ENCODE measurements at places on chromosomes 13 and 19.

- no peak for DNase-seq
Measured at GRCh38 chr13:40338217-40338616, 328.2 kb downstream of the FOXO1 start.

GRCh38 chr13:96181911-96182310 lies 92.0 kb downstream of the HS6ST3 start:
- DNase-seq = no peak

- DNase-seq = no peak
Measured at GRCh38 chr13:24134757-24135156, 25.8 kb upstream of the SPATA13 start.

DNA sequence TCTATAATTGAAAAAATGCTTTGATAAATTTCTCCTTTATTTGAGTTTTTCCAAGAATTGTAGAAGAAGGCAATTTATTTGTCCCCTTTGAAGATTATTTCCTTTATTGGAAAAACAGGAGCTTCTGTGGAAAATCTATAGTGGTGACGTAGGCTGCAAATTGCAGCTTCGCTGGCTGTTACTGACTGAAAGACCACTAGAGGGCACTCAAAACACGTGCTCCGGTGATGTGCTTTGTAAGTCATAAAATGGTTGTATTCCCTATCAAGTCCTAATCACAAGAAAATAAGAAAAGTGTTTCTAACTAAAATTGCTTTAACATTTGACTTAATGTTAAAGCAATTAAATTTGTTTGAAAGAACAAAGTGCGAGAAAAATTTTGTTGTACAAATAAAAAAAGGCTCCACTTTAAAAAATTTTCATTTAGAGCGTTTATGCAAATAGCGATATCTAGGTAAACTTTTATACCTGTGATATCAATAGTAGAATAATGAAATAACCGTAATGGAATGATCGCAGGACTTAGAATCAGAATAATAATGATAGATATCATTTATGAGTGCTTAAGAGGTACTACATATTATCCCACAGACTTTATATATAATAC lies 638.2 kb upstream of the SPRY2 start:
- no peak for DNase-seq

- DNase-seq = peak; percentile 47
Measured at GRCh38 chr19:35142606-35143230, 337 bp upstream of the FXYD7 start.

DNA sequence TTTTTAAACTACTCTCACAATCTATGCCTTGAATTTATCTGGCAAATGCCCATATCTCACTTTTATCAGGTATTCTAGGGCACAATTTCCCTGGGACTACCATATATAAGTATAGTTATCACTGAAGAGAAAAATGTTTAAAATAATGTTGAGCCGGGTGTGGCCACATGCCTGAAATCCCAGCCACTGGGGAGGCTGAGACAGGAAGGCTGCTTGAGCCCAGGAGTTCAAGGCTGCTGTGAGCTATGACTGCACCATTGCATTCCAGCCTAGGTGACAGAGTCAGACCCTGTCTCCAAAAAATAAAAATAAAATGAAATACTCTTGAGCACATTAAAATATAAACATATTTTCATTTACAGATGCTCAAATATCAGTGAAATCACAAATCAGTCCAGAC lies 4.1 kb downstream of the KATNAL1 start:
- no peak for DNase-seq

DNA sequence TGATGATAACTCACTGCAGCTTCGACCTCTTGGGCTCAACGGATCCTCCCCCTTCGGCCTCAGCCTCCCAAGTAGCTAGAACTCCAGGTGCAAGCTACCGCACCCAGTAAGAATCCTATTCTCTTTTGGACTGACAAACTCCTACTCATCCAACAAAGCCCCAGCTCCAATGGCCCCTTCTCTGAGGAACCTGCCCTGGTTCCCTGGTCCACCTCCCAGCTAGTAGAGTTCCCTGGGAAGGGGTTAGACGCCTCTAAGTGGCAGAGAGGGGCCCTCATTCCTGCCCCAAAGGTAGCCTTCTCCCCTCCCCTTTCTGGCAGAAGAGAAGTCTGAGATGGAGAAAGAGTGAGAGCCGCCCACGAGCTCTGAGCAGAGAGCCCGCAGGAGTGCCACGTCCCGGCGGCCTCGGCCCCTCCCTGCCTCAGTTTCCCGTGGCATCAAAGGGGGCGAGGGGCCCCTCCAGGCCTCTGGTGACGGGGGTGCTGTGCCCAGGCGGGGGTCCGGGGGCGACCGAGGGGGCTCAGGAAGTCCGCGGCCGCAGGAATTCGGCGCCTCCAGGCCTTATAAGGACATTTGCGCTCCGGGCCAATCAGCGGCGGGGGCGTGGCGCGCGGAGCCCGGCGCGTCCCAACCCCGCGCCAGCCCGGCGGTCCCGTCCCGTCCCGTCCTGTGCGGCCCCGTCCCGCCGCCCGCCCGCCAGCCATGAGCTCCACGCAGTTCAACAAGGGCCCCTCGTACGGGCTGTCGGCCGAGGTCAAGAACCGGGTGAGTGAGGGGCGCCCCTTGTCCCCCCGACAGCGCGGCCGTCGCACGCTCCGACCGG lies at the start of gene CNN2:
Gene CNN2, plus strand, starts transcription at position 649 of the 823 bp plus-strand sequence. Its CDS starts 54 bp downstream, at position 703.
- no peak for DNase-seq

DNA sequence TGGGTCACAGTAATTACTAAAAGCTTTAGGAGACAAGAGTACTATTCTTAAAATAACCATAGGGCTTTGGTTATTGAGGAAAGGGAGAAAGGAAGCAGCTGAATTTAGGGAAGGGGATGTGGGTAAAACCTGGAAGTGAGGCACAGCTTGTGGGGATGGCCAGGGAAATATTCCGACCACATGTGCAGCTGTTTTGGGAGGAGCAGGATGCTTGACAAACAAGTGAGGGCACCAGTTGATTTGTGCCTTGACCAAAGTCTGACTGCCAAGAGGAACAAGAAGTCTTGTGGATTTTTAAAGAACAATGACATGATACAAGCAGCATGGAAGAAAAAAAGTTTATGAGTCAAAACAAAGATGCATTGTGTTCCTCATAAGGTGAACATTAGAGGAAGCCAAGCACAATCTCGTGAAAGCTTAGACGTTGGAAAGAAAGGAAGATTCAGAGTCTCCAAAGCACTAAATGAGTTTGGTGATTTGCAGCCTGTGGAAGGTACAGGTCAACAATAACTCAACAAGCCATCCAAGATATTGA lies 108.5 kb upstream of the GPC6 start:
- no peak for DNase-seq

- no peak for DNase-seq
Measured at GRCh38 chr19:39845584-39845932, 621 bp downstream of the FBL start.

DNA sequence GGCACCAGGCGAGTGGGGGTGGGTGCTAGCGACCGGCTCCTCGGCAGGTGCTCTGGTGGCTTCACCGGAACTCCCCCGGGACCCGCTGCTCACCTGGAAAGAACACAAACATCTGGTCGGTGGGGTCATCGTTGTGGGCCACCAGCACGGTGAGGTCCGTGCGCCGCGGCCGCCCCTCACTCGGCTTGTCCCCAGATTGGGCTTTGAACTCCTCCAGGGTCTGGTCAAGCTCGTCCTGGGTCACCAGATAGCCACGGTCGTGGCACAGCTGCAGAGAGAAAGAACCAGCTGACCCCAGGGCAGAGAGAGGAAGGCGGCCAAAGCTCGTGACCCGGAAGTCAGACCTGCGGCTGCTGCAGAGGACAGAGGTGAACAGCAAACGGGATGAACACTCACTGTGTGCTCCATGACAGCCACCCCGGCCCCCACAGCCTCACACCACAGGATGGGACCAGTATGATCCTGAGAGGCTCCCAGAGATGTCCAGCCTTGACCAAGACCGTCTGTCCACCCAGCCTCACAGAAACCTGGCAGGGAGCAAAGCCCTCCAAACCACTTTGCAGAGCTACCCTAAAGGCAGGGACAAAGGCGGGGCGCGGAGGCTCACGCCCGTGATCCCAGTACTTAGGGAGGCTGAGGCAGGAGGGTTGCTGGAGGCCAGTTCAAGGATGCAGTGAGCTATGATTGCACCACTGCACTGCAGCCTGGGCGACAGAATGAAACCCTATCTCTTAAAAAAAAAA lies 1.2 kb downstream of the POLR2E start:
- no peak for DNase-seq

- no peak for DNase-seq
Measured at GRCh38 chr13:105721016-105721415, 814.4 kb downstream of the EFNB2 start.

DNA sequence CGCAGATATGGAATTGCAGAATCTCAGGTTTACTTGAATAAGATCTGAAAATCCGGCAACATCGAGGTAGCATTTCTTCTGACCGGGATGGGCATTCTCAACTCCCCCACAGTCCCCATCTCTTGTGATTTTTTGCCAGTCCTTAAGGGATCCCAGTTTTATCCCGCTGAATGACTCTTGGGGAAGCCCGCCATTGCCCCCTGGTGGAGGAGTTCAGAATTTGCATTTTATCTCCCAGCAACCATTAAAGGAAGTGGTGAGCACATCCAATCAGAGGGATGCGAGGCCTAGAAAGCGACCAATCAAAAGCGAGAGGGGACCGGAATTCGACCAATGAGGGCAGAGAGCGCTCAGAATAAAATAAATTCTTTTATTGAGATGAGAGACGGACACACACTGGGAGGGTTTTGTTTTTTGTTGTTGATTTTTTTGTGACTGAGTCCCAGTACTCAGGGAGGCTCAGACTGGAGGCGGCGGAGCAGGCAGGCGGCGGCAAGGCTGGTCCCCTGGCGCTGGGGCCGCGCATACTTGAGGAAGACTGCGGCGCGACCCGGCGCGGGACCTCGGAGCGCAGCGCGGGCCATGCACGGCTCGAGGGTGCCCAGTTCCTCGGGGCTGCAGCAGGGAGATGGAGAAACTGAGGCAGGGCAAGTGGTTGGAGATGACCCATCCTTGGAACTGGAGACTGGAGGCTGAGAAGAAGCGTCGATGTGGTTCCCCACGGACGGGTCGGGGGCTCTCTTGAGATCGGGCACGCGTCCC lies 3.9 kb upstream of the TTC9B start:
- DNase-seq = peak; percentile 44

GRCh38 chr13:90709319-90709718 lies 638.2 kb upstream of the MIR17HG start:
- DNase-seq = no peak

DNA sequence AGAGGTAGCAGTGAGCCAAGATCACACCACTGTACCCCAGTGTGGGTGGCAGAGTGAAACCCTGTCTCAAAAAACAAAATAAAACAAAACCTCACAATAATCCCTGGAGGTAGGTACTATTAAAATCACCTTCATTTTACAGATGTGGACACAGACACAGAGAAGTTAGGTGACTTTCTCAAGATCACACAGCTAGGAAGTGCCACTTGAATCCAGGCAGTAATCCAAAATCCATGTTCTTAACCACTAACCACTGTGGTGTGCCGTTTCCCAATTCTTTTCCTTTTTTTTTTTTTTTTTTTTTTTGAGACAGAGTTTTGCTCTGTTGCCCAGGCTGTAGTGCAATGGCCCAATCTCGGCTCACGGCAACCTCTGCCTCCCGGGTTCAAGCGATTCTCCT lies 9.0 kb downstream of the PPP1R14A start:
- no peak for DNase-seq

All from stimulated activated CD8-positive, alpha-beta memory T cell treated with anti-CD3 and anti-CD28 coated beads, Interleukin-7, amount 100 ng/mL, for 24 hours (primary cell).